ENCODE measurements at places on chromosomes 12 and 14. TPM values are rescaled to one million over a fixed set of nuclear protein-coding genes. Genes with fewer than 3 reads are reported as not detected.

GRCh38 chr12:119446459-119446858 is 111.9 kb downstream of the CCDC60 start:
- H3K36me3 ChIP-seq = no peaks in the 10 kb centered on the region
- H3K4me3 ChIP-seq = no peak overlapping the region
- no peak overlapping the region for H3K27ac ChIP-seq
- no peaks in the 10 kb centered on the region for H3K4me1 ChIP-seq
- H3K27me3 ChIP-seq = peaks cover 2% of the 10 kb centered on the region

IFI27L2 gene
- polyA plus RNA-seq = 59.1 TPM

KCNJ8 gene
- not detected for polyA plus RNA-seq

DNA sequence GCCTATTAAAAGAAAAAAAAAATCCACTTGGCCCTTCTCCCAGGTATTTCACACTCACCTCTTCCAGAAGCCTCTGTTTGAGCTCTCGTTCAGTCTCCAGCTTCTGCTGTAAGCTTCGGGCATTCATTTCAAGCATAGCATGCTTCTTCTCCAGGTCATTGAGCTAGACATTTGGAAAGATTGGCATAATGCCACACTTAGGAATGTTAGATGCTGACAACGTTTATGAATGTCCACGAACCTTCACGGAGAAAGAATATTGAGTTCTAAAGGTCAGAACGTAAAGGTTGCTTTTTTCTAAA is 60.5 kb downstream of the PRKAB1 start:
- H3K27me3 ChIP-seq = no peaks in the 10 kb centered on the region
- no peak overlapping the region for H3K4me3 ChIP-seq
- DNase-seq = no peak
- H3K4me1 ChIP-seq = no peaks in the 10 kb centered on the region
- no peaks in the 10 kb centered on the region for H3K36me3 ChIP-seq

DNA sequence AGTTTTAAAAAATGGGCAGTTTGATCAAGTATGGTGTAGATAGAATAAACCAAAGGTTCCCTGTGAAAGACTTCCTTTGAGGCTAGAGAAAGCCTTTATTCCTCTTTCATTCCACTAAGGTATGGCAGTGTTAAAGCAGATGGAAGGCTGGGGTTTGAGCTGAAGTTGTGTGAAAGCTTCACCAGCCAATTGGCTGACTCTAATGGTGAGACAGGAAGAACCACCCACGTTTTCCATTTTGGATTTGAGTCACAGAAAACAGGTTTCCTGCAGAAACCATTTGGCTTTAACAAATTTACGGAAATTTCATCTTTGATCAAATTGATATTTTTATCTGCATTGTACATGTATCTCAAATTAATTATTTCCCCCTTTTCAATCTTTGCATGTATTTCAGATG is 455.0 kb downstream of the PCNX1 start:
- no peaks in the 10 kb centered on the region for H3K27me3 ChIP-seq
- no peak for DNase-seq
- no peak overlapping the region for H3K4me3 ChIP-seq
- no peaks in the 10 kb centered on the region for H3K36me3 ChIP-seq
- H3K4me1 ChIP-seq = no peaks in the 10 kb centered on the region

DDX23 gene
- 35.3 TPM for polyA plus RNA-seq

GRCh38 chr12:101714877-101715444 is 17.5 kb downstream of the CHPT1 start:
- no peak overlapping the region for H3K27ac ChIP-seq
- no peak overlapping the region for H3K4me3 ChIP-seq
- H3K4me1 ChIP-seq = no peaks in the 10 kb centered on the region
- no peak for DNase-seq
- no peaks in the 10 kb centered on the region for H3K36me3 ChIP-seq
- H3K27me3 ChIP-seq = no peaks in the 10 kb centered on the region

All from CD4-positive, CD25-positive, alpha-beta regulatory T cell (primary cell).